ENCODE measurements at places on chromosomes 3 and 15.

DNA sequence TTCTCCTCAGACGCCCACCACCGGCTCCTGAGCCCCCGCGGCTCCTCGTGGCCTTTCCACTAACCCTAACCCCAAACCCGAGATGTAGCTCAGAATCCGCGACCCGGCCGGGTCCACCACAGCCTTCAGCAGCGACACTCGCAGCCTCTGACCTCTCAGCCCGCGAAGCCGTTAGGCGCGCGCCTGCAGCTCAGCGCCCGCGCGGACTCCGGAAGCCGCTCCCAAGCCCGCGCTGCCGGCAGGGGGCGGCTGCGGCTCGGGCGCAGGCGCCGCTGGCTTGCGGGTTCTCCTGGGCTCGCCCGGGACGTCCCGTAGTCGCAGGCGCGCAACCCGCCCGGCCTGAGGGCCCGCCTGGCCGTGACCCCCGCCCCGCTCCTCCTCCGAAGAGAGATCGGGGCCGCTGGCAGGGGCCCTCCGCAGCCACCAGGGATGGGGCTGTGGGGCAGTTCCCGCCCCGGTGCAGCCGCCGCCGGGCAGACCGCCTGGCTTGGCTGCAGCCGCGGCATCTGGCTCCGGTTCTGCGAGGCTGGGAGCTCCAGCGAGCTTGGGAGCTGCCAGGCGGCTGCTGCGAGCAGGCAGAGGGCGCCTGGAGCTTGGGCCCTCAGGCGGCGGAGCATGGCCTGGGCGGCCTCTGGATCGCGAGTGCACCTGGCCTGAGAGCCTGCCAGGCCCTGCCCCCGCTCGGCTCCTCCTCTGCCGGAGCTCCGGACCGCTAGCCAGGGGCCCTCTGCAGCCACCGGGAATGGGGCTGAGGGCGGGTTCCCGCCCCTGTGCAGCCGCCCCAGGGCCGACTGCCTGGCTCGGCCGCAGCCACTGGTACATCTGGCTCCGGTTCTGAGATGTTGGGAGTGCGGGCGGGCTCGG lies 120.7 kb downstream of the LMLN start:
- DNase-seq: peak; percentile 43

- no peak for DNase-seq
Observed at GRCh38 chr3:59052803-59053411, 3.1 kb upstream of the CFAP20DC start.

GRCh38 chr3:65927576-65927975 lies 111.1 kb downstream of the MAGI1 start:
- DNase-seq: no peak

DNA sequence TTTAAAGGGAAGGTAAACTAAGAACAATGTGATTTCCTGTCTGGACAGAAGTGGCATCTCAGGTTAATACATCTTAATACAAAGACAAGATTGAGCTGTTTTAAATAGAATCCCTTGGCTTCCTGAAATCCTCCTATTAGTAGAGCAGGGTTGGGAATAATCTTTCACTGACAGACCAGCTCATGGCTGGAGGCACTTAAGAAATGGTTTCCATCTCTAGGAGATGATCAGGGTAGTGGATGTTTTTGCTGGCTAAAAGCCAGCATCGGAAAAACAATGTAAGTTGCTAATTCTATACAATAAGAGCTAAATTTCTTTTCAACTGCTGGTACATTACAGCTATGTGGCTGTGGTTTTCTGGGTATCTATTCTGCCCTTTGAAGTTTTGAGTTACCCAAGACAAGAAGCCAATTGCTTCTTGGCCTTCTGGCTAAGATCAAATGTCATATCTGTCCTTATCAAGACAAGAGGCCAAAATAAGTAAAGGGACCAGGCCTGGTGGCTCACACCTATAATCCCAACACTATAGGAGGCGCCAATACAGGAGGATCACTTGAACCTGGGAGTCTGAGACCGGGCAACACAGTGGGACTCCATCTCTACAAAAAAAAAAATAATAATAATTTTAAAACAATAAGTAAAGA lies 49.6 kb downstream of the SHQ1 start:
- no peak for DNase-seq

DNA sequence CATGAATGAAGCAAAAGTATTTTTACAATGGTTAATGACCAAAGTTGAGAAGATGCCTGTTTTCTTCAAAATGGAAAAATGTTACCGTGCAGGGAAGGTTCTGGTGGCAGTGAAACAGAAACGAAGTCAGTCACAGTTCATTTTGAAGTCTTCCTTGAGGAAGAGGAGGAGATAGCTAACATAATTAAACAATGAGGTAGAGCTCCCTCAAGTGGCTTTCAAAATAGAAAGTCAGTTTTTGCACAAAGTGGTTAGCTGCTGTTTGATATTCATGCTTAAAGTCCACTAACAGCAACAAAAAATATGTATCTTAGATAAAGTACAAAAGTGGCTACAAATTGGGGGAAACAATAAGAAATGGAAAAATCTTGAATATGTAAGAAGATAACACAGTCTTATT lies 87.3 kb downstream of the TFG start:
- no peak for DNase-seq

DNA sequence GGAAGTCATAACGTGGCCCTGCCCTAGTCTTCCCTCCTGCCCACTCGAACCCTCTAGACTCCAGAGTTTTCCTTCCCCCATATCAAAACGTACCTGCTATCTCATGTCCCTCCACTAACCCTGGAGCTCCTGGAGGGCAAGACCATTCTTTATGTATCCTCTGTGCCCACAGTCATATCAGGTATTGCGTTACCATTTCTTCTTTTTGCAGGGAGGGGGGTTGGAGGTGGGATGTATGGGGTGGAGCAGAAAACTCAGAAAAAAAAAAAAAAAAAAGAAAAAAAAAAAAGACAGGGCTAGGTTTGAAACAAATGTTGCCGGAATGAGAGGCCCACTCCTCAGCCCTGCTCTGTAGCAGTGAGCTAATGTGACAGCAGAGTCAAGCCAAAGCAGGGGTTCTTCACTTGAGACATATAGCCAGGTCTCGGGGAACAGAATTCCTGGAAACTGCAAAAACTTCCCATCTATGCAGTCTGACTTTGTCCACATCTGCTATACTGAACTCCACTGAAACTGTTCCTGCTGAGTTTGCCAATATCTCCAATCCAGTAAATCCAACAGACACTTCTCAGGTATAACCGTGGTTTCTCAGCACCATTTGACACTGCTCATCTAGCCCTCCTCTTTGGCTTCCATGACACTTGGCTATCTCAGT lies 31.1 kb downstream of the PARP16 start:
- no peak for DNase-seq

DNA sequence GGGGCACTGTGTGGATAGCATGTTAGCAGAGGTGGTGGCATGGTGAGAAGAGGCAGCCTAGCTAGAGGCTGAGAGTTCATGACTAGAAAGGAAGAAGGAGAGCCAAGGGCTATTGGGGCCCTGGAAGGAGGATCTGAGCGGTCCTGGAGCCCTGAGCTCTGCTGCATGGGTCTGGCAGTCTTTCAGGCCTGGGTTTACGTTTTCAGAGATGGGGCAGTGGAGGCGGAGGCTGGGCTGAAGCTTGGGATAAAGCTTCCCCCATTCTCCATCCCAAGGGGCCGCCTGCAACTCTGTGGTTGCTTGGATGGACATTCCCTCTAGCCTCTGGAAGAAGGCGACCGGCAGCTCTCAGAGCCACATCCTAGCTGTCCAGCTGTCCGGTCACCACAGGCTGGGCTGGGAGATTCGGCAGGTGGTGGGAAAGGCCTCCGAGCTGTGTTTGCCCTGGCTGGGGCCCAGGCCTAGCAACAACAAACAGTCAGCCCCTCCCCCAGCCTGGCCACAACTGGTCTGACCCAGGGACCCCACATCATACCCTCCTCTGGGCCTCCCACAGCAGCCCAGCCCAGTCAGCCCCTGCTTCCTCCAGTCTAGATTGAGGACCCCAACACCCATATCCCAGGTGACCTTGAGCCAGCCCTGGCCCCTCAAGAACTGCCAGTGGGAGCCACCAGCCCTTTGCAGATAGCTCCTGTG lies 1.8 kb upstream of the SLC38A3 start:
- no peak for DNase-seq

GRCh38 chr15:51162865-51163762 lies 68.4 kb upstream of the TNFAIP8L3 start:
- peak; percentile 28 for DNase-seq

- no peak for DNase-seq
Observed at GRCh38 chr15:77667338-77668234, 34.9 kb upstream of the LINGO1 start.

DNA sequence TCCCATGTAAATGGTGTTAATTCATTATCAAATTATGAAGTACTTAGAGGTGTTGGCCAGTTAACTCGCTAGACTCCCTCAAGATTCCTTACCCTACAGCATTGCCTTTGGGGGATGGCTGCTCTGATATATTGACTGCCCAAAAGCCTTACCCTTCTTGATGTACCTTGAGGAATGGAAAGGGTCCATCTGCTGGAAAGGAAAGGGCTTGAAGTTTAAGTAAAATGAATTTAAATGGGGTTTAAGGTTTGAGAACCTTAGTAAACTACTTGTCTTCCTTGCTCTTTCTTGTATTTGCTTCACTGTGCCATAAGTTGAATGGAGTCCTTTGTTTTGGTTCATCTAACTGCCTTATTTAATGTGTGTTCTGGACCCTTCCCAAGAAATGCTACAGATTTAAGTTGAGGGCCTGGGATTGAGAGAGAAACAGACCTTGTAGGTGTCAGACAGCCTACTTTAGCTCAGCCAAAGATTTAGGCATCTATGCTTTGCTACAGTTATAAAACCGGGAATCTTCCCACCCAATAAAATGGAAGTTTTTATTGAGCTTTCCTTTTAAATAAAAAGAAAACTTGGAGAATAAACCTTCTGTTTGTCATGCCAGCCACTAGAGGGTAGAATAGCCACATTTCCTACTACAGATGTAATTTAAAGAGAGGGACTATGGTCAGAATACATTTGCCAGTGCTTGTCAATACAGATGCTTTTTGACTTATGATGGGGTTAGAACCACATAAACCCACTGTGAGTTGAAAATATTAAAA lies 25.3 kb downstream of the CMSS1 start:
- no peak for DNase-seq

DNA sequence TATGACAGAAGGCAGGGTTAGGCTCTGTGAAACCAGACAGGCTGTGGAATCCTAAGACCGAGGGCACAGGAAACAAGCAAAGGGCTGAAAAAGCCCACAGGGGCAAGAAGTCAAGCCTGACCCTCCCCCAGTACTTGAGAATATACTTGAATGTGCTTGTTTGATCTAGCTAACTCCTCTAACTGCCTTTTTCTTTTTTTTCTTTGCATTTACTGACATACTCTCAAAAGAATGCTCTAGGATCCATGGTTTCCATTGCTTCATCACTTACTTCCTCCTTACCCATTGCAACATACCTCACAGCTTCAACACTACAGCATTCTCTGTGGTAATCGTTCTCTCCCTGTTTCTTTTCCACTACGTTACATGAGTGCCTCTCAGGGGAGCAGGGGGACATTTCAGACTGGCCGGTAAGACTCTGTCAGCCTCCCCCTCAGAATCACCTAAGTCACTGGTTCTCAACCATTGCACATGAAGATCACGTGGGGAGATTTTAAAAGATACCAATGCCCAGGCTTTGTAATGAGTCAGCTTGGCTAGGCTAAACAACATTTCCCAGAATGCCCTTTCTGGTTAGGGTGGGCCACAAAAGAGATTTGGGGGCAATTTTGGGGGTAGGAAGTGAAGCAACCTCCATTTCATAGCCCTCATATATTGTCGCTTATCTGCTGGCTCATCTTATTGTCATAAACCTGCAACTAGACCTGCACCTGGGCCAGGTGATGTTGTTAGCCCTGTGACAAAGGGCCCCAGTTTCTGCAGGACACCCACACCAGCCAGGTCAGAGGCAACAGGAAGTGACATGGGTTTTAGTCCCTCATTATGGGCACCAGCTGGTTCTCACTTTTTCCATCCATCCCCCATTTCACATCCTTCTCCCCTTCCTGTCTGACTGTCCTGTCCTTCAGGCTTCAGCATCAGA lies 24.6 kb upstream of the RSL24D1 start:
- peak; percentile 16 for DNase-seq

DNA sequence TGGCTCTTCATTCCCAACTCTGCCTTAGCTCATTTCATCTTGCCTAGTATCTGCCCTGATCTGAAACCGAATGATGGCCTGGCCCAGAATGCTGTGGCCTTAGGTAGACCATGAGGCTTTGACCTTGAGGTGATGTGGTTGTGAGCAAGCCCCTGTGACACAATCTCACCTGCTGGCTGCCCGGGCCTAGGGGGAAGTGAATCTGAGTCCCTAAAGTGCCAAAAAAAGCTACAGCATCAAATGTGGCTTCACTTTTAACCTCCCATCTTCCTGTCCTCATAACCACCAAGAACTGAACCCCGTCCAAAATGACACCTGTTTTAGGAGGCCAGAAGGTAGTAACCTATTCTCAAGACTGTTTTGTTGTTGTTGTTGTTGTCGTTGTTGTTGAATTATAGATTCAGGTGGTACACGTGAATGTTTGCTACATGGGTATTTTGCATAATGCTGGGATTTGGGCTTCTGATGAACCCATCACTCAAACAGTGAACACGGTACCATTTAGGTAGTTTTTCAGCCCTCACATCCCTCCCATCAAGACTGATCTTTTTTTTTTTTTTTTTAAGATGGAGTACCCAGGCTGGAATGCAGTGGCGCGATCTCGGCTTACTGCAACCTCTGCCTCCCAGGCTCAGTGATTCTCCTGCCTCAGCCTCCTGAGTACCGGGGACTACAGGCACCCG lies 54.6 kb downstream of the MCCC1 start:
- DNase-seq: no peak

Data from stimulated activated CD8-positive, alpha-beta memory T cell treated with anti-CD3 and anti-CD28 coated beads, Interleukin-7, amount 100 ng/mL, for 24 hours (primary cell).